Stimulated activated CD8-positive, alpha-beta memory T cell treated with anti-CD3 and anti-CD28 coated beads, Interleukin-7, amount 100 ng/mL, for 4 hours (primary cell): ENCODE measurements at places on chromosomes 6 and 20.
A peak's percentile ranks its signal among the peaks of the same experiment; 100 is the strongest.

DNA sequence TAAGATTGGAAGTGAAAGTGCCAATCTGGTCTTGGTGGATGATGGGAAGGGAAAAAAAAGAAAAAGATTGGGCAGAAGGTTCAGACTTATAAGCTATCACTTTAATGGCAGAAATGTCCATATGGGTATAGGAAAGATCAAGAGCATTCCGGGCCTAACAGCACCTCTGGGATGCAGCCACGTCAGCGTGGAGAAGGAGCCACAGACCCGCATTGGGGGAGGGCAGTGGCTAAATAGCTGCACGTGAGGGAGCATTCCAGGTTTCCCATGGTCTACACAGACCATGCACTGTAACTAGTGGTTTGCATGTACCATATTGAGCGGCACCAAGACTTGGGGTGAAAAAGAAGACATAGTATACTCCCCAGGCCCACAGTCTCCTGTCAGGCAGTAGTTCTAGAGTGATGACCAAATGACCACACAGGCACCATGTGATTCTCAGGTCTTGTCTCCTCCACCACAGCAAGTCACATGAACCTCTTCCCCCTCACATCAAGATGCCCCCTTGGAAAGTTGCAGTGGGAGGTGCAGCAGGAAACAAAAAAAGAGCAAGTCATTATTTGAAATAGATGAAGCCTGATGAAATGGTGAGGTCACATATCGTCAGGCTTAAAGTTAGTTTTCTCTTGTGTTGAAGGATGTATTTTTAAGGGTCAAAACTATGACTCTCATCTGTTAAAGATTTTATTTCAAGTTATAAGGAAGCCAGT lies 94.4 kb upstream of the TNFAIP3 start:
- no peak for DNase-seq

DNA sequence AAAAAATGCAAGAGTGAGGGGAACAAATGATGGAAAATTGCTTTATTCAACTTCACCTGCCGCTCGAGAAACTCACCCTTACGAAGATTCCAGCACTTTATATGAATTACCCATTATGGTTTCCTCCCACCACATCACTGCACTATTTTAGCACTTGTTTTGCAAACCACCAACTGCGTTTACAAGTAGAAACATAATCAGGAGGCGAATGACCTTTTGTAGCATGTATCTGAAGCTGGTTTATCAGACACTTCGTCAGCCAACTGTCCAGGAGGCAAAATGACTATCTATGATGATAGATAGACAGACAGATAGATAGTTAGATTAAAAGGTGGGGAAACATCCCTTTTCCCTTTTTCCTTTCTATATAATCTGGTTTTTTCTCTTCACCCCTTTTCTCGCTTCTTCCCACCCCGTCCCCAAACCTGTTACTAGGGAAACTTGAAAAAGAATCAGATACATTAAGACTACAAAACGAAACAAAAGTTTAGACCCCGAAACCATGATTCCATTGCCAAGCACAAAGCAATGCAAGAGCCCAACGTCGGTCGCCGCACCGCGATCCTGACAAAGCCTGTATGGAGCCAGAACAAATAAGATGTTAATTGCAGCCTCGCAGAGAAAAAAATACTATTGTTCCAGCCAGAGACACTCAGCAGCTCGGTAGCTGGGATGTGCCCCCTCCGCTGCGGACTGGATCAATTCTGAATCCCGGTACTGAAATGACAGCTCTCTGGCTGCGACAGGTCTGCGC lies 933 bp upstream of the ADGRB3 start:
- DNase-seq, result no peak

DNA sequence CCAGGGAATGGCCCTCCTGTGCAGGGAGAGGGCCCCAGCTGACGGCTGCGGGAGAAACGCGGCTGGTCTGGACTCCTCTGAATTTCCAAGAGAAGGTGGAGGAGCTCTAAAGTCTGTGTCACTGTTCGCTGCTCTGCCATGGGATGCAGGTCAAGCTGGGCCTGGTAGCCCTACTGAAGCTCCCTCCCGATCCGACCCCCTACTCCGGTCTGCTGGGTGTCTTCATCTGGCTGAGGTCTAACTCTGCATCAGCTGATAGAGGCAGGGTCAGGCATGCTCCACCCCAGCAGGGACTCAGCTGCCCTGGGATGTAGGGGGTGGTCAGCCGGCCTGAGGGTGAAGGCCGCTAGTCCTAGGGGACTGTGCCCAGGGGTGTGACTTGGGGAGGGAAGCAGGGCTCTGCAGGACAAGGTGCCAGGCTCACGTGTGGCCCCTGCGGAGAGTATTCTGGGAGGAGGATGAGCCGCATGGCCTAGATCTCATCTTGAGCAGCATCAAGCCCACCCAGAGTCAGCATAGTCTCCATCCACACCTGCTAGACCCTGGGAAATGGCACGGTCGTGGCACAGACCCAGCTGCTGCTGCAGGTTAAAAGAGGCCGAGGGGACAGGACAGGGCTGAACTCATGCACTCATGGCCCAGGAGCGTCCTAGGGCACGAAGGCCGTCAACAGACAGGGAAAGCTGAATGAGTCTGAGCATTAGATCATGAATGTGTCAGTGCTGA lies 1.4 kb downstream of the CST3 start:
- no peak for DNase-seq

DNA sequence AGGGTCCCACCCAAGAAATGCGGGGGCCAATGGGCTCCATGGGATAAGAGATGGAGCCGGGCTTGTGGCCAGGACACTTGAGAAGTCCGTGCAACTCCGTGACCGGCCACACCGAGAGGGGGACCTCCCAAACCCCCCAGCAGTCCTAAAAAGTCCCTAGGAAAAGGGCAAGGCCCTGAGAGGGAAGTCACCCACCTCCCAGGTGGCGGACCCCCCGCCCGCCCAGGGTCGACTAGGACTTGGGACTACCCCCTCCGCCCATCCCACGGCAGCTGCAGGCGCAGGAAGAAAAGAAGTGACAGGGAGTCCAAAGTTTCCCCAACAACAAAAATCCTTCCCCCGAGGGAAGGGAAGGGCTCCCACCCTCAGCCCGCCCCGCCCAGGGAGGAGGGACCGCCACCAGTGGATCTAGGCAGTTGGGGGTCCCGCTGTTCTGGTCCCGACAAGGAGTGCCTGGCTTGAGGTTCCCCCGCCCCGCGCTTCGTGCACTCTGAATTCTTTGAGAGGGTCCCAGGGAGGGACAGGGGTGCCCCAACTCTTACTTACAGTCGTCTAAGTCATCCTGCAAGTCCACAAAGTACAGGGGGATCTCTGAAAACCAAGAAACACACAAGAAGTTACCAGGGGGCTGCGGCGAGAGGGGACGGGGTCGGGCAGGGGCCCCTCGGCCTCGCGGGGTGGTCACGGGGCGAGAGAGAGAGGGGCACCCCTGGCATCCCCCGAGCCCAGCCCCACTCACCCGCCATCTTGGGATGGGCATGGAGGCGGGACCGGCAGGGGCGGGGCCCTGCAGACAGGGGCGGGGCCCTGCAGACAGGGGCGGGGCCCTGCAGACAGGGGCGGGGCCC lies 611 bp upstream of the RAB22A start:
- no peak for DNase-seq

DNA sequence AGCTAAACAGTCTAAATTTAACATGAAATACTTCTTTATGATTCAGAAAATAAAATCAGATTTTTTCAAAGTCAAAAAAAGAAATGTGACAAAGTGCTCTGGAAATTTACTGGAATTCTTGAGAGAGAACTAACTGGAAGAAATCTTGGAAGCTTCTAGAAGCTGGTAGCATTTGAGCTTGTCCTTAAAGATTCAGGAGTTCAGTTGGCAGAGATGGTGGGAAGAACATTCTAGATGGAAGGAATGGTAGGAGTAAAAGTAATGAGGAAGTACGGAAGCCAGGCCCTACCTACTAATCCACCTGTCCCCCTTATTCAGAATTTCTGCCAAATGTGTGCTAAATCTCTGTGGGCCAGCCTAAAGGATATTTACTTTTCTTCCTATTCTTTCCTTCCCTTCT lies 21.2 kb downstream of the RALY start:
- DNase-seq, result no peak

- DNase-seq, result no peak
Observed at GRCh38 chr6:129667621-129668020, 42.4 kb downstream of the ARHGAP18 start.

DNA sequence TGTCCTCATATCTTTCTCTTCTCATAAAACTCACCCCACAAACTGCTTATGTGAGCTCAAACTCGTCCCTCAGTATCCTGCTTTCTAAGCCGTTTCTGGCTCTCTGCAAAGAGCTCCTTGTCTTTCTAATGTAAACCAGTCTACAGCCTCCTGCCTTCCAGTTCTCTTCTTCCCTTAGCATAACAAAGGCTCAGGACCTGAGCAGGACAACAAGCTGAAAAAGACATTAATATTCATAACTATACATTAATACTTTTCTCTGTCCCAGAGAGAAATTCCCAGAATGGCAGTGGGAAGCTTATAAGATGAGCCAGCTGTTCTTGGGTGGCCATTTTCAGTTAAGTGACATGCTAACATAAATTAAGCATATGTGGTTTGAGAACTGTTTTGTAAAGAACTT lies 207.0 kb upstream of the TCF21 start:
- DNase-seq, result no peak

DNA sequence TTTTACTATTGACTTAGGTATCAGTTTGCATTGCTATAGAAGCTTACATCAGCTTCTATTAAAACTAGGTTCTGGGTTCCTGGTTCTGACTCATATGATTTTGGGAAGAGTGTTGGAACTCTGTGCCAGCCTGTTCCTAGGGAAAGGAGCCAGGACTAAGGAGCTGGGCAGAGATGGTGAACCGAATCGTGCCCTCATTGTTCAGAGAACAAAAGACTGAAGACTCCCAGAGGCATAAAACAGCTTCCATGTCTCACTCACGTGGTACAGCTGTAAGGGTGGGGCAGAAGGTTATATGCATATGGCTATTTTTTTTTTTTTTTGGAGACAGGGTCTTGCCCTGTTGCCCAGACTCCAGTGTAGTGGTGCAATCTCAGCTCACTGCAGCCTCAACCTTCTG lies 89.1 kb upstream of the THBS2 start:
- no peak for DNase-seq

DNA sequence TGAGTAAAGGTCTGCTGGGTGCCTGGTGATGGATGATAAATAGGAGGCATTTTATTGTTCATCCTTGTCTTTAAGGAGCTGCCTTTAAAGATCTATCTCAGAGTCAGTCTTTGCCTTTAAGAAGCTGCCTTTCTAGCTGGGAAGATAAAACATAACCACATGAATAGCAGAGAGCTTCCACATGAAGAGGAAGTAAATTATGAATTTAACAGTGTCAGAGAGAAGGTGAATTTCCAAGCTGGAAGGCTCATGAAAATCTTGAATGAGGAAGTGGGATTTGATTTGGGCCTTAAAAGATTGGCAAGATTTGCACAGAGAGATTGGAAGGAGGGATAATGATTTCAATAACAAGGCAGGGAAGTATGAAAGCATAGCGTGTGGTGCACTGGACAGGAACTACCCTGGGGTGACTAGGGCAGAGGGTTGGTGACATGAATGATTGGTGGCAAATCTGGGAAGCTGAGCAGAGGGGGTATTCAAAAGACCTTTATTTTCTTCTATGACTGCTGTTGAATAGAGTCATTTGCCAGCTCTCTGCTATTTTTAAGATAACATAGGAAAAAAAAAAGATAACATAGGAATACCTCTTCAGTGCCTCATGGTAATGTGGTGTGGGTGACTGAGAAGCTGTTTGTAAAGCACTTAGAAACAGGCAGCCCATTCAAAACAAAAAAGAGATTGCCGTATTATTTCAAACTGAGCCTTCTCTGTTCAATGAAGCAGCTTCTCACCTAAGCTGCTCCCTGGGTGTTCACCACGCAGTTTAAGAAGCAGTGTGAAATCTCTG lies 591.6 kb downstream of the PKHD1 start:
- no peak for DNase-seq

GRCh38 chr6:158057213-158057987 lies 75.7 kb downstream of the SYNJ2 start:
- peak; percentile 6 for DNase-seq

GRCh38 chr6:113707194-113707593 lies 150.0 kb upstream of the MARCKS start:
- no peak for DNase-seq

GRCh38 chr20:33431797-33432381 lies 11.7 kb downstream of the SNTA1 start:
- DNase-seq, result no peak

GRCh38 chr6:21680611-21681010 lies 87.1 kb downstream of the SOX4 start:
- DNase-seq, result no peak

- DNase-seq, result no peak
Observed at GRCh38 chr20:47540443-47541354, 39.0 kb downstream of the NCOA3 start.

DNA sequence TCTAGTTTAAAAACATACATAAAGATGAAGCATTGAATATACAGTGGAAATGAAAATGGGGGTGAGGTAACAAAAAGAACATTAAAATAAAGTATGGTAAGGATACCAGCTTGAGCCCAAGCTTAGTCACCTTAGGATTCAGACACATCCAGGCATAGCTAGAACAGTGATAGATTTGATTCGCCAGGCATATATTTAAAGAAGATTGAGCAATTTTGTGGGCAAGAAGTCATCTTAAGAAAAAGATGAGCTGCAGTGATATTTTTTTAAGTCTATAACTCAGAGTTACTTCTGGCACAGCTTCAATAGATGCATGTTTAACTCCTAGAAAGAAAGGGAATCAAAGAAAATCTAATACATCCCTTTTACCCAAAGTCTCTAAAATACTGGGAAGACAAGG lies 97.9 kb downstream of the BMP5 start:
- DNase-seq, result no peak

DNA sequence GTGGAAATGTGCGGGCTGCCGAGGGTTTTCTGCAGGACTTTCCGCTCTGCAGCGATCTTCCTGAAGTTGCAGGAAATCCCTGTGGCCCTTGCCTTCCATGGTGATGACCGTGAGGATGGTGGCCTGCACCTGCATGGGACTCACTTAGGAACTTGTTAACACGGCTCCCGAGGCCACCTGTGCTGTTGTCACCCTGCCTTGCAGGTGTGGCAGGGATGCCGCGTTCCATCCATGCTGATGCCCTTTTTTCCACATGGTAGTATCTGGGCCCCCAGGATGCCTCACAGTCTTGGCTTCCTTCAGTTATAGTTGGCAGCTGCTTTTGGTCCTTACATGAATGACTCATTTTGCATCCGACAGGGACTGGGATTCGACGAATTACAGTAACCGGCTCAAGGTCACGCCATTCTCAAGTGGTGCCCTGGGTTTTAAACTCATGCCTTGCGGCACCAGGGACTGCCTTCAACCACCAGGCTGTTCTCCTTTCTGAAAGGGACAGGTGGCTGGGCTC lies 37.2 kb downstream of the SYNJ2 start:
- DNase-seq, result no peak

DNA sequence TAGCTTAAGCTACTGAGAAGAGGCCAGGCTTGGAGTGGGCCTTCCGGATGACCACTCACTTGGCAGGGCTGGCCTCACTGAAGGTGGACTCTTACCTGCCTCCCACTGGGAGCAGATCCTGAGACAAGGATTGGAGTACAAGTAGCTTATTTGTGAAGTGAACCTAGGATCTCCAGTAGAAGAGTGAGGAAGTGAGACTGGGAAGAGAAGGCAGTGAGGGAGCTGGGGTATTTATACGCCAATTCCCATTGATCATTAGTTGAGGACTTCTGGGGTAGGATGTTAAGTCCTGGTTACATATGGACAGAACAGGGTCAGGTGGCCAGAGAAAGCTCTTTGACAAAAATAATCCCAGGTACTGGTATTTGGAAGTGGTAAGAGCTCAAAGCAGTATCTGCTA lies 32.3 kb upstream of the RNF24 start:
- DNase-seq, result no peak

- no peak for DNase-seq
Observed at GRCh38 chr6:40848868-40849514, 190.0 kb downstream of the UNC5CL start.
